Activated CD4-positive, alpha-beta T cell treated with anti-CD3 and anti-CD28 coated beads, Interleukin-2, amount 10 ng/mL, durations not matched to agents 7 days and 5 days (primary cell): ENCODE measurements at places on chromosomes 16 and 17.

DNA sequence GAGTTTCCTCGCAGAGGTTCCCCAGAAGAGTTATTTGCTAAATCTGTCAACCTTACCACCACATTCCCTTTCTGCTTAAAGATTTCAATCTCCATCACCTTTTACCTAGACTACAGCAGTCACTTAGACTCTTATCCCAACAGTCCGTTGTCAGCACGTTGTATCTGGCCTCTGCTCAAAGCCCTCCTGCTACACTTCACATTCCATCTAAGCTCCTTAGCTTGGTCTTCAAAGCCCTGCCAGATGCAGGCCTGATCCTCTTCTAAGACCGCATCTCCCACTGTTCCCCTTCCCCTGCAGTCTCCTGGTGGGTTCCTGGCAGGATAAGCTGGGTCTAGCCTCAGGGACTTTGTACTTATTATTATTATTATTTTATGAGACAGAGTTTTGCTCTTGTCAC is 10.3 kb upstream of the SRCAP start:
- DNase-seq = no peak

DNA sequence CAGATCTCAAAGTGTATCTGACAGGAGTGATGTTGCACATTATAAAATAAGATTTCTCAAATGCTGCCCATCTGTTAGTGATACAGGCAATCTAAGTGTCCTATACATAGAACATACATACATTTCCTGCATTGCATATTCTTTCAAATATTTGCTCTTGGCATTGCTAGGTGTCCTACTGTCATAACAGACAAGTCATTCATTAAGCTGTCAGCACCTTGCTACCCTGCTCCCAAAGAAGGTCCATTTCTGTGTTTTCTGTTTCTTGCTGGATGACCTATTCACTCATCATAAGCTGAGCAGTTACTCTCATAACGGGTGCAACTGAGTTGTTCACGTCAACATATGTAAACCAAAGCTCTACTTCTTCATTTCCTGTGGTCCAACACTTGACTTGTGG is 719.0 kb downstream of the KCNJ2 start:
- no peak for DNase-seq

- DNase-seq = no peak
These were observed 805 bp upstream of the TANC2 start for GRCh38 chr17:62965174-62965685.

GRCh38 chr16:66637806-66638205 is 33.3 kb downstream of the CMTM3 start:
- DNase-seq = no peak
